ENCODE measurements at places on chromosomes 16 and 17.

DNA sequence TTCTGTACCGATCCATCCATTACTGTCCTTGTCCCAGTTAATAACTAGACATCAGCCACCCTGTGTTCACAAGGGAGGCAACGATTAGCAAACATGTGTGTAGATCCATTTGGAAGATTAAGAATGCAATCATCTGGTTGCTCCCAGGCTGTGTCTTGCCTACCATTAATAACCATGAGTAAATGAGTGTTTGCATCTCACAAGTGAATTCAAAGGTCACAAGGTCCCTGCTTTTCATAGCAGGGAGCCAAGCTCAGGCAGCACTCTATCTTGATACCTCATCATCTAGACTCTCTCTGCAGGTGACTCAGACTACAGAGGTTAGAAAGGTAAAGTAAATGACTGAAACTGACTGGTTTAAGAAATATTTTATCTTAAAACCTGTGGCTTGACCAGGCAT is 25.3 kb downstream of the VWA3A start:
- no peak for DNase-seq

DNA sequence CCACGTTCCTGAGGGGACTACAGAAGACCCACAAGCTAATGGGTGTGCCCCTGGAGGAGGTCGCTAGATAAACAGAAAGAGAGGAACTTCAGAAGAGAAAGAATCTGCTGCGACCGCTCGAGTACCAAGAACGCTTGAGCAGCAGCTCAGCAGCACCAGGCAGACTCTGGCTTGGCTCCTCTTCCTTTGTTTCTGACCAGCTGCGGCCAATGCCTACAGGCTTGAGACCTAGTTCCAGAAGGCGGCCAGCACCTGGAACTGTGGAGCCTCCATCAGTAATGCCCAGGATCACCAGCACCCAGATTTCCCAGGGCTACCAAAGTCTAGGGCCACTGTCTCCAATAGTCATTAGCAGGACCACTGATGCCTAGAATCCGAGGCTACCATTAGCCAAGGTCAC is 26.0 kb upstream of the GOSR2 start:
- DNase-seq, result no peak

GRCh38 chr16:70749681-70750601 is 51.0 kb downstream of the VAC14 start:
- no peak for DNase-seq

DNA sequence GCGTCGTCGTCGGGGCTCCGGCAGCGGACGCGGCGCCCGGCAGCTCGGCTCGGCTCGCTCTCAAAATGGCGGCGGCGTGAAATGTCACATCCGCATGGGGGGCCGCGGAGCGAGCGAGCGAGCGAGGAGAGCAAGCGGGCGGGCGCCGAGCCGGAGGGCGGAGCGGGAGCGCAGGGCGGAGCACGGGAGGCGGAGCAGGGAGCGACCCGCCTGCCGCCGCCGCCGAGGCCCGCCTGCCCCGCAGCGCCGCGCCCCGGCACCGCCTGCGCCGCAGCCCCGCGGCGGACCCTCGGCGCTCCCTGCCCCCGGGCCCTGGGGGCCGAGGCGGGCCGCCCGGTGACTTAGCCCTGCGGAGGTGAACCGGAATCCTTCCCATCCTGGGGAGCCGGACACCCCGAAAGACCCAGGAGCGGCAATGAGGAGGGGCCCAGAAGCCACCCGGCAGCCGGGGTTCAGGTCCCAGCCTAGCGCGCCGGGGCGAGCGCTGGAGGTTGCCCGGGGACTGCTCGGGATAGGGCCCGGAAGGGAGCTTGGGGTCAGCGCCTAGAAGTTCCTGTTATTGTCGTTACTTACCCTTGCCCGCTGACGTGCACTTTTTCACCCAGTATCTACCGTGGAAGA is at the start of gene USP7:
USP7 (minus strand) TSS at position 86 of the 621 bp plus-strand sequence. CDS start 621 bp downstream, outside the sequence.
- DNase-seq, result peak; percentile 74

DNA sequence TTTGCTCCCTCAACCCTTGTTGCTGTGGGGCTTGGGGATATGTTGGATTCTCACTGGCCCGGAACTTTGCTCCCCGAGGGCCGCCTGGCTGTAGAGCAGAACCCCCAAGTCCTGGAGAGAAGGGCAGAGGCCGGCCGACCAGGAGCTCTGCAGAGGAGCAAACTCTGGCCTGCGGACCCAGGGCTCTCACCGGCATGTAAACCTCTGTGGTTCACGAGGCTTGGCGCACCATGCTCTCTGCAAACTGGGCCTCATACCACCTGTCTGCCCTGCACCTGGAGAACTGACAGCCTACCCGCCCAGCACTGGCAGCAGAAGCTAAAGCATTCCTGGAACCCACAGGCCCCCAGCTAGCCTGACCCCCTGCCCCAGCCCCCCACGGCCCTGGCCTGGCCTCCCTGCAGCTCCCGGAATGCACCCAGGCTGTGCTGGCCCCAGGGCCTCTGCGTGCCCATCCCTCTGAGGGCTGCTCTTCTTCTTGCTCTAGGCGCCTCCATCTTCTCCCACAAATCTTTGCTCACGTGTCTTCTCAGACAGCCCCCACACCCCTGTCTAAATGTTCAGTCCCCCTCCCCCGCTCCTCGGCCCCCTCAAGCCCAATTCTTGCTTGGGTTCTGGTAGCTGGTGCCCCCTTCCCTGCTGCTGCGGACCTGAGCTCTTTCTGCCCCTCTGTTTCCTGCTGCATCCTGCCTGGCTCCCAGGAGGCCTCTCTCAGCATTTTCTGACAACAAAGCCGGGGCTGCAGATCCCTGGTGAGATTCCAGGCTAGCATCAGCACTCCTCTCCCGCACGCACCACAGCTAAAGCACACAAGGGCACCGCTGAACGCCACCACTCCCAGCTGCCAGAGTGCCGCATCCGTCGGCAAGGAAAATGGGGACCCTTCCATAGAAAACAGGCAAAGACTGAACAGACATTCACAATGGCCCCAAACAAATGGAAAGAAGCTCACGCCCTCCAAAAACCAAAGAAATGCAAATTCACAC is 23.3 kb downstream of the ACTG1 start:
- peak; percentile 64 for DNase-seq

GRCh38 chr17:68768804-68769203 is 167.6 kb upstream of the FAM20A start:
- no peak for DNase-seq

DNA sequence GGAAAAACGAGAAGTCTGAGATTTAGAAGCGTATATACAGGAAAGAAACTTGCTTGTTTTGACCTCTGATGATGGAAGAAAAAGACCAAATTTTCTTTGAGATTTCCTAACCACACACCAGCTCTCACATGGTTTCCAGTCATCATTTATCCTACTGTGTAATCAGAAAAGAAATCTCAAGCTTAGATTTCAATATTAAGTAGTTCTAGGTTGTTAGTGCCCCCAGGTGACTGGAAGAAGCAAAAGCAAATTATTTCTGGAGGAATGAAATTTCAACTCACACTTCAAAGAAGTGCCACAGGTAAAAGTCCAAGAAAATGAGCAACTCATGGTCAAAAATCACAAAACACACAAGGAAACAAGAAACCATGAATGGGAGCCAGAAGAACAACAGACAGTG is 51.8 kb upstream of the KDM6B start:
- DNase-seq, result no peak

DNA sequence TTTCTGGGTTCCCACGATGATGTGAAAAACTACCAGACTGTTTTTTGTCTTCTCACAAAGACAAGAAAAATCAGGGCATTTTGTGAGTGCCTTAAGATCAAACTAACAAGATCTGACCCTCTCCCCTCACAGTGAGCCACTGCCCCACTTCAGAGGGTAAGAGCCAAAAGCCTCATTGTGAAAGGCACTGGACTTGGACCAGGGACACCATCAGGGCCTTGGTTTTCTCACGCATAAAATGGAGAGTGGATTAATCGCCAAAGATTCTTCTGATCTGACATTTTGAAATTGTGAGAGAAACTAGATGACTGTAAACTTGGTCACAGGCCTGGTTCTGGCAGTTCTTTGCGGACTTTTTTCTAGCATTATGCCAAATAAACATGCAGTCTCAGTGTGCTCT is 21.0 kb upstream of the ENDOV start:
- no peak for DNase-seq

GRCh38 chr17:62064029-62064790 is 868 bp downstream of the MED13 start:
- no peak for DNase-seq

DNA sequence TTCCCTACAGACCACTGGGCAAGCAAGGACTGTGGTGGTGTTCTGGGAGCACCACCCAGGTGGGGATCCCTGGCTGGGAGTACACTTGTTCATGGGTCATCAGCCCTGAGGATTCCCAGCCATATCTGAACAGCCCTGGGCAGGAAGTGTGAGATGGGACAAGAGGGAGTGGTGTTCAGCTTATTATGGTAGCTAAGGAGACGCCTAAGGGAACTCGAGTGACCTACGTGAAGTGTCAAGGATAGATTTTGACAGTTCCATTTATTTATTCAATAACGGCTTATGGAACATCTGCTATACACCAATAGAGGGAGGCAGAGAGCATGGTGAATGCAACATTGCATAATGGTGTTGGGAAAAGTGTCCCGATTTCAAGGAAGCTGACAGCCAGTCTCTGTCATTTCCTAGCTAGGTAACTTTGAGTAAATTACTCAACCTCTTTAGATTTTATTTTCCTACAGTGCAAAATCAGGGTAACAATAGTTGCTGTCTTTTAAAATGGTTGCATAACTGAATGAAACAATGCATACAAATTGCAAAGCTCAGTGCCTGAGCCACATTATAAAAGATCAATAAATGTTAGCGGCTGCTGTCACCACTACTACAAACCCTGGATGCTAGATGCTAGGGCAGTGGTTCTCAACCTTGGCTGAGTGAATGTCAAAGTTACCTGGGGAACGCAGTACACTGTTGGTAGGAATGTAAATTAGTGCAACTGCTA is 534.1 kb downstream of the GRIN2A start:
- no peak for DNase-seq

DNA sequence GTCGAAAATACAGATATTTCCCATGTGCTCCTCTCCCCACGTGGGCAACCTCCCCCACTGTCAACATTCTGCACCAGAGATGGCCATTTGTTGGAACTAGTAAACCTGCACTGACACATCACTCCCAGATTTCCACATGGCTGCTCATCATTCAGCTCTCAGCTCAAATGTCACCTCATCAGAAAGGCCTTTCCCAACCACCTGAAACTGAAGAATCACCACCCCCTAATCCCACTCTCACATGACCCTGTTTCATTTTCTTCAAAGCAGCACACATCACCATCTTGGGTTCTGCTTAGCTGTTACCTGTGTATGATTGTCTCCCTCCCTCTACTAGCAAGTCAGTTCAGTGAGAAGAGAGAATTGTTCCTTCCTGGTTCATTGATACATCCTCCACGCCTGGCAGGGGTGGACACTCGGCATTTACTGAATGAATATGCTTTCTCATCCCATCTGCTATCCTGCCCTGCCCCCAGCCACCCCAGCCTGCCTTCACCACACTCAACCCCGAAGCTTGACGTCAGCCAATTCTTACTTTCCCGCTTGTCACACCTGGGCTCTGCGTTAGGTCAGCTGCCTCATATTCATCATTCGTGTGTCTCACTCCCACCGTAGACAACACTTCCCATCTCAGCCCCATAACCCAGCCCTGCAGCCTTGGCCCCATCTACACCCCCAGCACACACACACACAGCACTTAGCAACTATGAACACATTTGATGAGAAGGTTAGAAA is 1.5 kb downstream of the C17orf114 start:
- no peak for DNase-seq

DNA sequence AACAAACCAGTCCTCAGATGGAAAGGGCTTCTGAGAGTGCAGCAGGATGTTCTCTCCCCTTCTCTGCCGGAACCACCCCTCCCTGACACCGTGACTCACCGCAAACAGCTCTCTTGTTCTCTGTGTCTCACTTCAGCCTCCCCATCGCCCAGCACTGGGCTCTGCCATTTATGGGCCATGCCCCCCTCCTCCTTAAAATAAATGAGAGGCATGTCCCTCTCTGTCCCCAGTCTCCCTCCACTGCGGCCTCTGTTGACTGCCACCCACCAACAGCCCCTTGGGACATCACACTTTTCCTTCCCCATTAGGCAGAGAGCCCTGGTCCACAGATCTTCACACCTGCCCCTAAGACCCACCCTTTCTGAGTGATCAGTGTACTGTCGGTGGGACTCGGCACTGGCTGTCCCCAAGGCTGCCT is 6.3 kb downstream of the CCDC102A start:
- no peak for DNase-seq

- DNase-seq, result no peak
Measured at GRCh38 chr16:3625911-3626732, 14.7 kb upstream of the SLX4 start.

DNA sequence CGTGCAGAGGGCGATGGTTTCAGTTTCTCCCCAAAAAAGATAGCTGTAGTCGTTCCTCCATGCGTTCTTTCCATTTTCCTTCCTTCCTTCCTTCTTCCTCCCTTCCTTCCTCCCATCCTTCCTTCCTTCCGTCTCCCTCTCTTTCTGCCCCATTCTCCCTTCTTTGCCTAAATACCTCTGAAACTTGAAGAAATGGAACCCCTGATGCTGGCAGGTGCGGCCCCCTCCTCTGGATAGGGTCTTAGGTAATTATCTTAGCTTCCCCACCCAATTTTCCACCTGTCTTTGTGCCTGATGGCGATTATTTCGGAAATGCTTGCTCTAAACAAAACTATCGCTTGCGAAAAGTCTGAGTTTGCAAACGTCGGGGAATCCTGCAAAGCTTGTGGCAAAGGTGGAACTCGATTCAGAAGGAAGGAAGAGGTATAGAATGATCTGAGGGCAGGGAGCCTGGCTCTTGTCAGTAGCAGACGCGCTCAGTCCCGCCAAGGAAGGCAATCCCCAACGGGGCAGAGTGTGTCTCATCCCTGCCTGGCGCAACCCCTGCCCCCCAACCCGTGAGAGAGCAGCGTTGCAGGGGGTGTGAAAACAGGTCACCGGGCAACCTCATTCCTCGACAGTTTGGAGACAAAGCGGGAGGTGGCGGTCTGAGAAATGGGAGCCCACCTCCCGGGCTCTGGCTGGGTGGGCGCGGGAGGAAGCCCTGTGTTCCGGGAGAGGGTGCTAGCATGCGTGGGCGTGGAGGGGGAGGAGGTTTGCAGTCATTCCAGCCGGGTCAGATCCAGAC is 2.9 kb upstream of the CBX8 start:
- no peak for DNase-seq

DNA sequence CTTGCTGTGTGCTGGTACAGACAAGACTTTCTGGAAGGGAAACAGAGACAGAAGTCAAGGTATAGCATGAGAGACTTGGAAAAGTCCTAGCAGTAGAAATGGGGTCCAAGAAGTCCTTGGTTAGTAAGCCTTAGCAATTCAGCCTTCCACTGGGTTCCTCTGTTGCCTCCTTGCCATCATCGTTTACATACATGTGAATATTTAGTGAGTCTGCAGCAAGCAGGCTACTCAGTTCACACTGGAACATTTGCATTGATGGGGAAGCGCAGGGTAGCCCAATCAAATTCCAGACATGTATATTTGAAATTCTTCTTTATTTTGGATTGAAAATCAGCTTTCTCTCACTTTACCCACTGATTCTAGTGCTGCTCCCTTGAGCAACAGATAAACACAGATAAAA is 27.1 kb downstream of the LIMD2 start:
- no peak for DNase-seq

Data from NCI-H1436 (cell line).